Glomerular endothelial cell (primary cell): ENCODE measurements at places on chromosomes 12 and 14. TPM values are rescaled to one million over a fixed set of nuclear protein-coding genes. Genes with fewer than 3 reads are reported as not detected.

GRCh38 chr14:70917633-70918032 lies 10.4 kb downstream of the PCNX1 start:
- DNase-seq, result no peak

The TCL1B gene
- not detected in 2 replicates for total RNA-seq

GRCh38 chr14:102778338-102779083 lies 1.3 kb downstream of the TRAF3 start:
- DNase-seq, result no peak

DNA sequence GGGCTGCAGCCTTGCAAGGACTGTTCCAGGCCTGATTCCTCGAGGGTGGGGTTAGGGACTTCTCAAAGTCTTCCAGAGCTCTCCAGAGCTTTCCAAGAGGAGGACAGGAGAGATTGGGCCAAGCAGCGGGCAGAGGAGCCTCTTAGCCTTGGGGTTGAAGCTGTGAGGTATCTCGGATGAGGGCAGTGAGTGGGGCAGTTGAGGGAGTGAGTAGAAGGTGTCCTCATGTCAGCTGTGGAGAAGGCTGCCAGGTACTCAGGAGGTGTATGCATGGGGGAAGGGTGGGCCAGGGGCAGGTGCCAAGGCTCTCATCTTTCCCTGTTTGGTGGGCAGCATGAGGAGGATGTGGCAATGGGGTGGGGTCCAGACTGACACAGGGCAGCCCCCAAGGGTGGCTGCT lies 7.7 kb downstream of the KRT83 start:
- DNase-seq, result no peak

- DNase-seq, result no peak
These were observed 22.5 kb upstream of the UTP20 start for GRCh38 chr12:101257357-101257756.

DNA sequence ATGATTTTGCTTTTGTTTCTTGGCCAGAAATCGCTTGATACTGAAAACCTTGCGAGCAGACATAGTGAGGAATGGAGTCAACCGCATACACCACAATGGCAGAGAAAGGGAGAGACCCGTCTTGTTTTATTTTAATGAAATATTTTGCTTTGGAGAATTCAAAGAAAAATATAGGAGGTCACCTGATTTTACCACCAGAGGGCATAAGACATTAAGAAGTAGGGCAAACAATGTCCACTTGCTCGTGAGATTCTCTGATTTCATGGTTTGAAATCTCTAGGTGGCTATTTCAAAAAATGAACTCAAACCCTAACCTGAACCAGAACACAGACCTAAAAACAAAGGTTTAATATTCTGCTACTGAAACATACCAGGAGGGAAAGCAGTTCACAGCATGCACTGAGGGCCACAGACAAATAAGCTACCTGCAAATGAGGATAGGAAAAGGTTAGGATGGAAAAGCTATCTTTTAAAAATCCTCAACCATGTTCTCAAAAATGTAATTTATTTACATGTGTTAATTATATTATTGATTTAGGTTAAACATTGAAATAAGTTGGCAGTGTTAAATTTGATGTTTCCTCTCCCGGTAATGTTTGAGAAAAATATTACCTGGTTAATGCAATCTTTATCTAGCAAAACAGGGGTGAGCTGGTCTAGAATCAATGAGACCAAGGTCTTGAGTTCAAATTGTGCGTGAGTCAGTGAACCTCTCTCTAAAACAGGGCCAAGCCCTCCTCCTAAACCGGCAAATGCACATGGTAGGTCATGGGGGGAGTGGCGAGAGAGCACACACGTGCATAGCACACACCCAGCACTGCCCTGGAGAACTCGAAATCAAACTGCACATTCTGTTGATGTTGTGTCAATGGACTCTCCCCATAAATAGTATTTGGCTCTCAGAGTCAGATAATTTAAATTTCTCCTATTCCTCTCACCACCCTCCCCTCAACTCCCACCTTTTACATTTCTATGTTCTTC lies 12.5 kb downstream of the IFNG-AS1 start:
- no peak for DNase-seq

The RIPK3 gene
- total RNA-seq, result 1.3 and 2.6 TPM in 2 replicates

- no peak for DNase-seq
These were observed 11.1 kb upstream of the NPFF start for GRCh38 chr12:53518381-53518780.

DNA sequence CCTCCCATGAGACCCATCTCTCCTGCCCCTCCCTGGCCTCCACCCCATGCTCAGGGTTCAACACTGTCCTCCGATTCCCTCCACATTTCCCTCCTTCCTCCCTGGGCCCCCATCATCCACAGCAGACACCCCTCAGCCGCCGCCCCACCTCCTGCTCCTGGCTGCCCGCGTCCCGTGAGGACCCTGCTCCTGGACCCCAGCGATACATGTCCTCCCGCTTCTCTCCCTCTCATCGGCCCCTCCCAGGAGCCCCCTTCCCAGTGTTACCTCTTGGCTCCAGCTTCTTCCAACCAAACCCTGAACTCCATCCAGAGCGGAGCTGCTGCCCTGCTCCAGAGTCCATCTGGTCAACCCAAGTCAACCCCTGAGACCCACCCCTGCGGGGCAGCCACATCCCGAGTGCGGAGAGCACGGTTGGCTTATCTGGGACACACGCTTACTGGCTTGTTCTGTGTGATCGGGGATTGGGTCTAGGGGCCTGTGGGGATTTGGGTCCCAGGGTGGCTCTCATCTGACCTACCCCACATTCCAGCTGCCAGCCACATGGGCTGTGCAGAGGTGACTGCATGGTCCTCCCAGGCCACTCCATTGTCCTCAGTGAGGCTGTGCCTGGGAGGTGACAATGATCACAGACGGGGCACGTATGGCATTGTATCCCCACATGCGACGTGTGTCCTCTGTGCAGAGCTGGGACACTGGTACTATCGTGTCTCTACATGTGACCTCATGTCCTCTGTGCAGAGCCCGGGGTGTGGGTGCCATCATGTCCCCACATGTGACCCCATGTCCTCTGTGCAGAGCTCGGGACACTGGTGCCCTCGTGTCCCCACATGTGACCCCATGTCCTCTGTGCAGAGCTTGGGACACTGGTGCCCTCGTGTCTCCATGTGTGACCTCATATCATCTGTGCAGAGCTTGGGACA lies 333.6 kb downstream of the ADGRD1 start:
- DNase-seq, result no peak

The SLCO1B1 gene
- total RNA-seq, result not detected in 2 replicates

The KRT6A gene
- total RNA-seq, result not detected in 2 replicates

GRCh38 chr12:89768586-89769482 lies 60.2 kb upstream of the ATP2B1 start:
- no peak for DNase-seq

The FAM216A gene
- 7.1 and 10.7 TPM in 2 replicates for total RNA-seq

DNA sequence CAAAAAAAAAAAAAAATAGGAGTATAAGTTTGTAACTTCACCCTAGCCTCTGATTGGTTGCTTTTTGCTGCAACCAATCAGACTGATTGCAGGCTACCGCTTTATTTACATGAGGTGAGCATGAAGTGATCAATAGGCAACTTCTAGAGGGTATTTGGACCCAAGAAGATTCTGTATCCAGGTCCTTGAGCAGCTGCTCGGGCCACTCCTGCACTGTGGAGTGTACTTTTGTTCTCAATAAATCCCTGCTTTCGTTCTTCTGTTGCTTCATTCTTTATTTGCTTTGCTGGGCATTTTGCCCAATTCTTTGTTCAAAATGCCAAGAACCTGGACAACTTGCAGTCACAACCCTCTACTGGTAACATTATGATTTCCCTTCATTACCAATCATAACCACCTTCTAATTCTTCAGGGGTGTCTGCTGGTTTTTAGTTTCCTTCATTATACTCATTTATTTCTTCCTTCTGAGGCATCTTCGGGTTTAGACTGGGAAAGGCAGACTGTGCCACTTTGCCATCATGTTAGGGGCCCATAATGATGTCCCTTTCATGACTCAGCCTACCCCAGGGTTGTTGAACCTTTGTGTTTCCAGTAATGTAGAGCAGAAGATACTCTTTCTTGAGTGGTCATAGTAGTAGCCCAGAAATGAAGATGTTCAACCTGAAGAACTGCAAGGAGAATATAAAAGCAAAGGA lies 43.4 kb upstream of the LIMA1 start:
- peak; percentile 5 for DNase-seq

The TWF1 gene
- total RNA-seq, result 85.6 and 90.3 TPM in 2 replicates

The RNASE3 gene
- not detected in 2 replicates for total RNA-seq

The CCDC175 gene
- total RNA-seq, result not detected in 2 replicates

DNA sequence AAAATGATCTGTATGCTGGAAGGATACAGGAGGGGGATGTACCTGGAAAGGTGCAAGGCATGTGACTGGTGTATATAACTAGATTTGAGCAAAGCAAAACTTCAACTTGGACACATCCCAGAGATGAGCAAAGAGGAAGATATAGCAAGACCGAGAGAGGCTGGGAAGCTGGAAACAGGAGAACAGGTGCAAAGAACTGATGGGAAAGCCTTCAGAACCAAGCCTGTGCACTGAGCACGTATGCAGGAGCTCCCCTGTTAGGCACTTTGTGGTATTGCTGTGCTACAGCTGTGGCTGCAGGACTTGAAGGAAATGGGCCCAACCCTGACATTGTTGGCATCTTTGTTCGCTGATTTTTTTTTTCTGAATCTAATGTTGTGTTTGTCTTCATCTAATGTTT lies 120.7 kb upstream of the PWP1 start:
- no peak for DNase-seq

The GPRC5A gene
- total RNA-seq, result 14.9 and 18.7 TPM in 2 replicates

DNA sequence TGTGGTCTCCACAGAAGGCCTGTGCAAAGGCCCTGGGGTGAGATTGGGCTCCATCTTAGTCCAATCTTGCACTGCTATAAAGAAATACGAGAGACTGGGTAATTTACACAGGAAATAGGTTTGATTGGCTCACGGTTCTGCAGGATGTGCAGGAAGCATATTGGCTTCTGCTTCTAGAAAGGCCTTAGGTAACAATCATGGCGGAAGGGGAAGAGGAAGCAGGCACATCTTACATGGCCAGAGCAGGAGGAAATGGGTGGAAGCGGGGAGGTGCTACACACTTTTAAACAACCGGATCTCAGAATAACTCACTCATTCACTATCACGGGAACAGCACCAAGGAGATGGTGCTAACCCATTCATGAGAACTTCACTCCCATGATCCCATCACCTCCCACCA lies 55.4 kb downstream of the FAR2 start:
- DNase-seq, result no peak

- no peak for DNase-seq
These were observed 903 bp downstream of the BRF1 start for GRCh38 chr14:105299654-105300541.

GRCh38 chr12:44589697-44590096 lies 286.4 kb downstream of the NELL2 start:
- DNase-seq, result no peak

The CLEC2B gene
- 31.2 and 51.1 TPM in 2 replicates for total RNA-seq

GRCh38 chr14:58283730-58284129 lies 14.6 kb upstream of the ARID4A start:
- DNase-seq, result no peak

DNA sequence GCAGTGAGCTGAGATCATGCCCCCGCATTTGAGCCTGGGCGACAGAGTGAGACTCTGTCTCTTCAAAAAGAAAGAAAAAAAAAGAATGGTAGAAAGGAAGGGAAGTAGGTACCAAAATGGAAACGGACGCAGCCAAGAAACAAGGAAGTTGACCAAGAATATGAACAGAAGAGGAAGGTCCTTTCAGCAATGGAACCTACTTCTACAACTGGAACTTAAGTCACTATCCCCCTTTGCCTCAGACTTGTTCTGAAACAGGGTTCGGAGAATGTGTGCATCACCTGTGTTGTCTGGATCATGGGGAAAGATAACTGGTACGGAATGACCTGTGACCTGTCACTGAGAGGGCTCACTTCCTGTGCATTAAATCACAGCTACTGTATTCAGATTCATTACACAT lies 43.9 kb upstream of the RNASE1 start:
- no peak for DNase-seq

- no peak for DNase-seq
These were observed 9.9 kb upstream of the CYP46A1 start for GRCh38 chr14:99674064-99674650.

The KIF26A gene
- 8.0 and 19.8 TPM in 2 replicates for total RNA-seq

The GDF3 gene
- 0.53 and 0.78 TPM in 2 replicates for total RNA-seq

DNA sequence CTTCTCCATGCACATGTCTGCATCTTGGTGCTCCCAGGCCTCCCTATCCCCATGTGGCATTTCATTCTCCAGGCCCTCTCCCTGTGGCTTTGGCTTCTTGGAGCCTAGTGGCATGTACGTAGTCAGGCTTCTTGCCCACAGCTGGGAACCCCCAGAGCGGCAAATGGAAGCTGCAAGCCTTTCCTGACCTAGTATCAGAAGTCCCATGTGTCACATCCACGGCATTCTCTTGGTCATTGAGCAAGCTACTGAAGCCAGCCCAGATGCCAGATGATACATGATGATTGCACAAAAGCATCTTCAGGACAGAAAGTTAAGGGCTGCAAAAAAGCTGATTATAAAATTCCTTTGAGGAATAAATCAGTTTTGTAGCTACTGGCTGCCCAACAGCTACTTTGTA lies 154.9 kb downstream of the PELI2 start:
- no peak for DNase-seq

DNA sequence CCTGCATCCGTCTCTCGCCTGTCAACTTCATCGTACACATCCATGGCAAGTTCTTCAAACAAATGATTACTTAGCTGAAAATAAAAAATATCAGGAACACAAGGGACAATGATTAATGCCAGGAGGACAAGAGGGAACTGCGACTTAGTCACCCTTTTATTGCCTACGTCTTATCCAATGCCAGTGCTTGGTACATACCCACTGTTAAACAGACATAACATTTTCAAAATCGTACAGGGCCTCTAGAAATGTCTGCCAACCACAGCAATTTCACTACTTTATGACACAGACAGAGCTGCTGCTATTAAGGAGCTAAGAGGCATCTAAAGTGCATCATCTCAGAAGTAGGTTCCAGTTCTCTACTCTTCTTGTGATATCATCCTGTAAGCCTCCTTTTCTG lies 34.6 kb downstream of the GIT2 start:
- DNase-seq, result no peak

GRCh38 chr14:101721951-101722661 lies 39.4 kb upstream of the PPP2R5C start:
- DNase-seq, result peak; percentile 69

DNA sequence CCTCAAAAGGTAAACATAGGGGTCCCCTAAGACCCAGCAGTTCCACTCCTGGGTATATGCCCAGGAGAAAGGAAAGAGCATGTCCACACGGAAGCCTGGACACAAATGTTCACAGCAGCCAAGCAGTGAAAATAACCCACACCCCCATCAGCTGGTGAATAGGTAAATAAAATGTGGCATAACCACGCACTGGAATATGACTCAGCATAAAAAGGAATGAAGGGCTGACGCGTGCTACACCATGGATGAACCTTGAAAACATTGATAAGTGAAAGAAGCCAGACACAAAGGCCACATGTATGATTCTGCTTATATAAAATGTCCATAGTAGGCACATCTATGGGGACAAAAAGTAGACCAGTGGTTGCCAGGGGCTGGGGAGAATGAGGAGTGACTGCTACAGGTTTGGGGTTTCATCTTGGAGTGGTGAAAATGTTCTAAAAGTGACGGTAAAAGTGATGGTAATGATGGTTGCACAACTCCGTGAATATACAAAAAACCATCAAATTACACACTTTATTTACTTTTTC lies 3.8 kb upstream of the SCARB1 start:
- no peak for DNase-seq

- DNase-seq, result no peak
These were observed 333.4 kb upstream of the CCDC196 start for GRCh38 chr14:66152747-66153146.
